ENCODE measurements at places on chromosomes 16 and 17.

DNA sequence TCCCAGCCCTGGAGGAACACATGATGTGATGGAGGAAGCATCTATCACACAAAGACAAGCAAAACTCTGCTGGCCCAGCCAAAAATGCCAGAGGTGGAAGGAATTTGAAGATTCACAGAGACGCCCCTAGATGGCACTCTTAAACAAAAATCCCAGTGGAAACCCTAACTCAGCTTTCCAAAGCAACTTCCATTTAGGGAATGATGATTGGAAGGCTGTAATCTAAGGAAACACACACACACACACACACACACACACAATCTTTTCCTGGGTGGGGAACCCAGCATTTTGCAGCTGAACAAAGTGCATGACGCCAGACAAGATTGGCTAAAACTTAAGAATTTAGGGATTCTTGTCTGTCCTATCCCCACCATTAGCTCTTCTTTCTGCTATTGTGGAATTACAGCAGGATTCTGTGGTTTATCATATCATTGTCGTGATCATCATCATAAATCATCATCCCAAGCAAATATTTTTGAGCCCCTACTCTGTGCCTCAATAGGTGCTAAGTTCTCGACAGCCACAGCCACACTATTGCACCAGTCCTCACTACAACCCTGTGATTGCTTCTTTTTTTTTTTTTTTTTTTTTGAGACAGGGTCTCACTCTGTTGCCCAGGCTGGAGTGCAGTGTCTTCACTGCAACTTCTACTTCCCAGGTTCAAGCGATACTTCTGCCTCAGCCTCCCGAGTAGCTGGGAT is 1.6 kb upstream of the LDAF1 start:
- peak; percentile 78 for DNase-seq

DNA sequence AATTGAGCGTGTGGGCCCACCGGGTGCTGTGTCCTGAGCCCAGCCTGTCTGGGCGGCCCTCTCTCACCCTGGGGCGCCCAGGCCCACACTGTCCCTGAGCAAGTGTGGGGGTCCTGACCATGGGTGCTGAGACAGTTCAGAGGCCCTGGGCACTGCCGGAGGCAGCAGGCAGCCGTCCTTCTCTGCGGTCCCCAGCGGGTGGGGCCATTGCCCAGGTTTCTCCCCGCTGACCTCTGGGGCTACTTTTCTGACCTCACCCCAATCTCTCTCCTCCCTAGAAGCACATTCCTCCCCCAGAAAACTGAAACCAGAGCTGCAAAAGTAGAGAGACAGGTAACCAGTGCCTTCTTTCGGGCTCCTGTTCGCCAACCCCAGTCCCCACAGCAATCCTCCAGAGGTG is 36.0 kb upstream of the PVALEF start:
- no peak for DNase-seq

DNA sequence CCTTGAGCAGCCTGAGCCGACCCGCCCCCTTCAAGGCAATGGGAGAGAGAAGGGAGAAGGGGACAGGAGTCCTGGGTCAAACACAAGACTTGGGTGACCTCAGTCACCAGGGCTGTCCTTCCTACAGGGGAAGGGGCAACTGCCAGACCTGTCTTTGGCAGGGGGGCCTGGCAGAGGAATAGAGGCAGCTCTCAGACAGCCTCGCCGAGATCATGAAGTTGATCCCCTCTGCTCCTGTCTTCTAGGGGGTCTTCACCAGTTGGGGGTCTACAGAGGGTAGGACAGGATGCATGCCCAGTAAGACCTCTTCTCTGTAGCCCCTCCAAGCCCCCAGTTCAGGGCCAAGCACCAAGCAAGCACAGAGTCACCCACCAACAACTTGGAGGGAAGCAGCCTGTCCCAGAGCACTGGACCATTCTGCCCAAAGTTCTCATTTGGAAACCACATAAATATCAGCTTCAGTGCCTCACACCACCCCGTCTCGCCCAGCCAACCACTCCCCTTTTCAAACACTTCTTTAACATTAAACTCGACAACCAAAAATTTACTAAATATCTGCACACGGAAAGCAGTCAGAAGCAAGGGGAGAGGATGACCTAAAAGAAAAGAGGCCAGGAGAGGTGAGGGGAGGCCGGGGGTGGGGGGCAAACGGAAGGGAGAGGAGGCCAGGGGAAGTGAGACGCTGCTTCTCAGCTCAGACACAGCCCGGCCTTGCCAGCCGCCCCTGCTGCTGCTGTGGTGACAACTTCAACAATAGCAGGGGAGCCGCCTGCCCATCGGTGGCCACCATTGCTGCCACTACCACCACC is 7.7 kb downstream of the DOK4 start:
- DNase-seq: no peak

DNA sequence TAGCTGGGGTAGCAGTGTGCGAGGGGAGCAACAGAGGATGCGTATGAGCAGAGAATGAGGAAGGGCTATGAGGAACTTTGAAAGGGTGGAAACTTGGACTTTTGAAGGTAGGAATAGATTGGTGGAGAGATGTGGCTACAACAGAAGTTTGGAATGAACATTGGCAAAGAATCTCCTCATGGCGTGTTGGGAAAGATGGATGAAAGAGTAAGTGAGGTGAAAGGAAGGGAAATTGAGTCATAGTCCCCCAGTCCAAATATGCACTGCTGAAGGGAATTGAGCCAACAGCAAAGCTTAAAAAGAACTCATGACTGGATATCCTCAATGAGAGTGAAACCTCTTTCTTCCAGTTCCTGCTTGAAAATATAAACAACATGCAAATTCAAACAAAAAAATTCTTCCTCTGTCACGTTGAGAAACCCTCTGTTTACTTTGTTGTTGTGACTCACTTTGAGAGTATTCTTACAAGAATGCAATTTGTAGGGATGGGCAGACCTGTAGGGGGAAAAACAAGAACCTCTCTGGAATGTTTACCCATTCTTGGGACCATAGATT is 313.2 kb upstream of the KCNJ16 start:
- peak; percentile 58 for DNase-seq

DNA sequence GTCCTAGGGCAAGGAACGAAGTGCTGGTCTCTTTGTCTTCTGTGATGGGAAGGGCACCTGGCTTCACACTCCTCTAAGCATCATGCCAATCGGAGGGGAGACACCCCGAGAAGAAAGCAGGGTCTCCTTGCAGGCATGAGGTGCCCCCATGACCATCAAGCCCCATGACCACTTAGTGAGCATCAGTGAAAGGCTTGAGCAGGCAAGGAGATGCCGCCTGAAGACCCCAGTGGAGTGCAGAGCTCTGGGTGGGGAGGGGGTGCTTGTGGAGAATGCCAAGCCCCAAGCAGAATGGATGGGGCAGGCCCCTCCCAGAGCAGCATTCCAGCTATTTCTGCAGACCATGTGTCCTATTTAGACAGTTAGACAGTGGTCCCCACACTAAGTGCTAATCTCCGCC is 232.7 kb upstream of the TNRC6C start:
- DNase-seq: no peak
